ENCODE measurements at places on chromosomes 5 and 9. TPM values are rescaled to one million over a fixed set of nuclear protein-coding genes. Genes with fewer than 3 reads are reported as not detected.

Gene GLRA1
- not detected for total RNA-seq

DNA sequence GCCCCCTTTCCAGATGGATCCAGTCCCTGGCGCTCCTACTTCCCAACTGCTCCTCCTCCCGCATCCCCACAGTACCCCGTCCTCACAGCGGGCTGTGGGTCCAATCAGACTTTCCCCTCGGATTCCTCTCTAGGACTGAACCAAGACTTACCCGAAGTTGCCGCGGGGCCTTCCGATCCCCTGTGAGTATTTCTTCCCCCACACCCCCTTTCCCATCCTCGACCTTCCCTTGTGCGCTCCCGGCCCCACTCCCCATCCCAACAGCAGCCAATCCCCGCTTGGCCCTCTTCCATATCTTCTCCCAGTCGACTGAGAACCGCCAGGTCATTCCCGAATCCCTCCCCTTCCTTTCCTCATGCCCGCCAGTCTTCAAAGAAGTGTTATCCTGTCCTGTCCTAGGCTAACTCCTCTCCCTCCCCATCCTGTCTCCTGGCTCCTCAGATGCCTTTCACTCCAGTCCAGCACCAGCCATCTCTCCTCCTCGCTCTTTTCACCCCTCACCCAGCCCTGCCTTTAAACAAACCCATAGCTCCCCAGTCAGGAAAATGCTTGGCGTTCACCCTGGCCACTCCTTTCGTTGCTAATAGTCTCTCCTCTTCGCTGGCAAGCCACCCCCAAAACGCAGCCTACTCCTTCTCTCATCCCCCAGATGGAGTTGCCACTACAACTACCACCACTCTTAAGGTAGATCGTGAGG lies 646 bp downstream of the SWI5 start:
- H3K27me3 ChIP-seq, result no peaks in the 10 kb centered on the region

DNA sequence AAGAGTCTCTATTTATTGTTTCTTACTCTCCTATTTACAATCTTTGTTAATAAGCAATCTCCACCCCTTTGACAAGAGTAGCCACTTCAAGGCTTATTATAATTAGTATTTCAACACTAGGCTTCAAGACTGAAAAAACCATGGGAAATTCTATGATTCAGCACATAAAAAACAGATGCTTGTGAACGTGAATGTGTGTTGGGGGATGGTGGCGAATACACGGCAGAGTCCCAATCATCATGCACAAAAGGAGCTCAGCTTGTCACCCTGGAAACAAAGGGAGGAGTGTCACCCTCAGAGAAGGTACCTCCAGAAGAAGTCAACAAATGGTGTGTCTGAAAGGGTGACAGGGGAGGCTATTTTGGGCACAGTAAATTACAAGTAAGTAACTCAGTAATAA lies 157.2 kb upstream of the RETREG1 start:
- H3K36me3 ChIP-seq, result peaks cover 42% of the 10 kb centered on the region
- peaks cover 20% of the 10 kb centered on the region for H3K4me1 ChIP-seq
- DNase-seq, result no peak
- H3K27me3 ChIP-seq, result no peaks in the 10 kb centered on the region
- H3K27ac ChIP-seq, result peak overlapping the region; percentile 4
- H3K4me3 ChIP-seq, result no peak overlapping the region

DNA sequence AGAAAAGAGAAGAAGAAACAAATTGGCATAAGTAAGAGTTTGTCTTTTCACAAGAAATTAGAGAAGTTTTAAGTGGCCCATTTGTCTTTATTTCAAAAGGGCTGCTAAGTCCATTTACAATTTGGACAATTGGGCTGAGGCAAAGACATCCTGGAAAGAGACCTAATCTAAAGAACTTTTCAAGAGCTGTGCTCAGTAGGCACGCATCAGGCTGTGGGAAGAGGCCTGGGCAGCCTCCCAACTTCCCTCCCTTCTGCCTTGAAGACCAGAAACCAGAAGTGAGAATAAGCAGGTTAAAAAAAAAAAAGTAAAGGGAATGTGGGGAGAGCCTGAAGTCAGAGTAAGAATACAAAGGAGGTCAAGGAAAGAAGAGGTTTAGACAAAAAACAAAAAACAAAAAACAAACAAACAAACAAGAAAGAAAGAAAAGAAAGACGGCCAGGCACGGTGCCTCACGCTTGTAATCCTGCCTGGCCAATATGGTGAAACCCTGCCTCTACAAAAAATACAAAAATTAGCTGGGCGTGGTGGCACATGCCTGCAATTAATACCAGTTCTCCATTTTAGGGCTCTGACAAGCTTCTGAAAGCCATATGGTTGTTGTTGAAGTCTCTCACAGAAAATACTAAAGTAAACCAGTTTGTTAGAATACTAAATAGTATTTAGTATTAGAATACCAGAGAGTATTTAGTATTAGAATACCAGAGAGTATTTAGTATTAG lies 48.0 kb upstream of the CEP78 start:
- no peaks in the 10 kb centered on the region for H3K4me1 ChIP-seq
- no peak overlapping the region for H3K4me3 ChIP-seq

Gene NOXA1
- 1.0 TPM for total RNA-seq

- no peak overlapping the region for H3K4me3 ChIP-seq
- DNase-seq, result no peak
- no peak overlapping the region for H3K27ac ChIP-seq
- H3K27me3 ChIP-seq, result peaks cover 60% of the 10 kb centered on the region
These were observed 65.4 kb upstream of the HAND1 start for GRCh38 chr5:154543380-154543779.

Gene ESM1
- total RNA-seq, result 0.73 TPM

GRCh38 chr9:19918630-19919029 lies 129.8 kb upstream of the SLC24A2 start:
- DNase-seq, result no peak
- no peaks in the 10 kb centered on the region for H3K4me1 ChIP-seq
- H3K27ac ChIP-seq, result no peak overlapping the region
- peaks cover 47% of the 10 kb centered on the region for H3K27me3 ChIP-seq

DNA sequence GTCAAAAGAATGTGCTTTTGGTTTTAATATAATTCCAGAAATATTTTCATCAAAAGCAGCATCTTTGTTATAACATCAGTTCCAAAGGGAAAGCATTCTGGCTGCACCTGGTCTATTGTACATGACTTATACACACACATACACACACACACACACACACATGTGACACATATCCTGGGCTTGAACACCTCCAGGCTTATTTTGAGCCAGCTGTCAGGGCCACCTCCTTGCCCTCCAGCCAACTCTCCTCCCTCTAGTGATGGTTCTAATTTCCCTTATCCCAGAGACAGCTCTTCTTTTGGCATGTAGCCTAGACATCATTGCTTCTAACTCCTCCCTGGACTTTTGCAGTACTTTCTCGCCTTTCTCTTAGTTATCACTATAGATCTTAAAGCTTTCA lies 115.0 kb downstream of the PIK3R1 start:
- no peak overlapping the region for H3K4me3 ChIP-seq
- H3K36me3 ChIP-seq, result no peaks in the 10 kb centered on the region
- peaks cover 31% of the 10 kb centered on the region for H3K4me1 ChIP-seq
- H3K27me3 ChIP-seq, result no peaks in the 10 kb centered on the region
- DNase-seq, result no peak
- H3K27ac ChIP-seq, result no peak overlapping the region

Gene ZNF462
- 55.0 TPM for total RNA-seq
